ENCODE measurements at places on chromosomes 12 and 14.

GRCh38 chr12:92747151-92747550 is 44.4 kb downstream of the PLEKHG7 start:
- DNase-seq, result no peak

- no peak for DNase-seq
Observed at GRCh38 chr14:93956514-93957332, 19.6 kb downstream of the ASB2 start.

GRCh38 chr14:69650948-69651369 is 39.6 kb downstream of the SUSD6 start:
- DNase-seq, result no peak

DNA sequence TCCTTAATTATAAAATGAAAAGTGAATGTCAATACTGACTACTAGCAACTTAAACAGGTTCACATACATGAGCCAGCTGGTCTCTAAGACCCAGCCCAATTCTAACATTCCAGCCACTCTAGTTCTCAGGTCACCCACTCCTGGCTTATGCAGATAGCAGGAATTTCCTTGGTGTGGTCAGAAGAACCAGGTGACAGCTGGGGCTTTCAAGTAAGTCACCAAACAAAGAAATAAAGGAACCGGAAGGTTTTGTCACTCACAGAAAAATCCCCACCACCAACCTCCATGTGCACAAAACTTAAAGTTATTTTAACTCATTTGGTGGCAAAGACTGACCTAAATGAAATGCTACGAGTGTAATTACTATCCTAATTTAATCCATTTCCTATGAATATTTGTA is 129.6 kb upstream of the CDKN3 start:
- no peak for DNase-seq

DNA sequence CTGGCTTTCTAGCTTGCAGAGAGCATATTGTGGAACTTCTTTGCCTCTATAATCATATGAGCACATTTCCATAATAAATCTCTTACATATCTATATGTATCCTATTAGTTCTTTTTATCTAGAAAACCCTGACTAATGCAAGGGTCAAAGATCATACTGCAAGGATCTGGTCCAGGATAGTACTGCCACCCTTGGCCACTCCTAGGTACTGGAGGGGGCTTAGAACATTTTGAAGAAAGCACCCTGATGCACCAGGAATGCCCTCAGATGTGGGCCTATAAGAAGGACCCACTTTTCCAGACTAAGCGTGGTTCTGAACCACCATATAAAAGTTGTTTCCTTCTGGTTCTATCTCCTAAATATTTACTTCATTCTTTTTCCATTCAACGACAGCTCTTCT is 14.6 kb downstream of the ATXN7L3B start:
- no peak for DNase-seq

DNA sequence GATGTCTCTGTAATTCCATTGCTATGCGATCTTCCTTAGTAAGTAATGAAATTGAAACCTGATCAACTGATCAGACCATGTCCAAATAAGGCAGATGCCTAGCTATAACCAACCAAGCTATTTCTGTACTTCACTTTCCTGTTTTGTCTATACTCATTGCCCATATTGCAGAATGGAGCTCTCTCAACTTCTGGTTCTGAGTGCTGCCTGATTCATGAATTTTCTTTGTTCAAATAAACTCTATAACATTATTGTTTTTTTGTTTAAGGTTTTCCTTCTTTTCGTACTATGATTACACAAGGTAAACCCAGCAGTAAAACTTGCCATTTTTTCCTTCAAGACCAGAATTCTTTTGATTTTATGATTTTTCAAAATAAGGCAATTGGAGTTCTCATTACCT is 16.3 kb downstream of the COX16 start:
- DNase-seq, result no peak

- DNase-seq, result no peak
Observed at GRCh38 chr12:53493610-53494391, 5.5 kb downstream of the MAP3K12 start.

DNA sequence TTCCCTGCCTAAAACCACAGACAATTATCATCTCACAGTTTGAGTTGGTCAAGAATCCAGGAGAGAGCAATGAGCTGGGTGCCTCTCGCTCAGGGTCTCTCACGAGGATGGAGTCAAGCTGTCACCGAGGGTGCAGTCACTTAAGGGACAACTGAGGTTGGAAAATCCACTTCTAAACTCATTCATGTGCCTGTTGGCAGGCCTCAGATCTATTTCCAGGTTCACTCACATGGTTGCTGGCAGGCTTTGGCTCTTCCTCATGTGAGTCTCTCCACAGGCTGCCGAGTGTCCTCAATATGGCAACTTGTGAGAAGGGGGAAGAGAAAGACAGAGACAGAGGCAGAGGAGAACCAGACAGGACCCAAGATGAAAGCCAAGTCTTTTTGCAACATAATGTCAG is 10.5 kb upstream of the OR10P1 start:
- no peak for DNase-seq

GRCh38 chr12:2282318-2282717 is 229.5 kb downstream of the CACNA1C start:
- DNase-seq, result peak; percentile 41

GRCh38 chr12:117552971-117553370 is 191.5 kb upstream of the NOS1 start:
- peak; percentile 1 for DNase-seq

GRCh38 chr12:30824311-30824710 is 69.6 kb upstream of the CAPRIN2 start:
- no peak for DNase-seq

DNA sequence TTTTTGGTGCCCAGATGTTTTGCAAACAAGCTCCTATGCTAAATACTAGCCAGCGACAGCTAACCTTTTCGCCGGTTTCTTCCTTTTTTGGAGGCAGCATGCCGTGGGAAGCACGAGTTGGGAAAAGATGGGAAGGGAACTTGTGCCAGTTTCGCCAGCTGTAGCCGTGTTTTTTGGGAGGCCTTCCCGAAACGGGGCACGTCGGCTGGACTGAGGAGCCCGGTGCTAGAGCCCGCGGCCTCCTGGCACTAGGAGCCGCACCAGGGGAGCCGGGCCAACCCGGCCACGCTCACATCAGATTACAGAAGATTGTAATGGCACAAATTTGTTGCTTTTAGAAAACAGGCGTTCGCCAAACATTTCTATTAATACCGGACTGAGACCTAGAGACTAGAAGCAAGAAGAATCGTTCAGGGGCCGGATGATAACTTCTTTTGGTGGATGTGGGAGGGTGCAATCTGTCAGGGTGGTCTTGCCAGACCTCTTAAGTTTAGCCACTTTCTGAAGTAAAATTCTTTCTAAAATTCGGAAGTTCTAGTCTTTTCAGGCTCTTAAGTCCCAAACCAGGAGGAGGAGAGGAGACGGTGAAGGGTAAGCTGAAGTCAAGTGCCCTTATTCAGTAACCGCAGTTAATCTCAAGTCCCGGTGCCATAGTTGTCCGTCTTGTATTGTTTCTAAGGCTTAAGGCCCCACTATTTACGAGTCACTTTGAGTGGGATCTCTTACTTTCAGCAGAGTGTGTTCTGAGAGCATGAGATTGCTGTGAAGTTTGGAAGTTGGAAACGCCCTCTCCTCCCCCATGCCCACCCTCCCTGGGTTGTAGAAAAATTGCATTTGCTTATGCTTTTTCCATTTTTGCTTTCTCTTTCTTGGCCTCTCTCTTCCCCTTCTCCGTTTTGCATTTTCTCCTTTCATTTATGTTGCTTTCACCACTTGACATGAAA is 1.3 kb downstream of the RASSF3 start:
- DNase-seq, result peak; percentile 28

DNA sequence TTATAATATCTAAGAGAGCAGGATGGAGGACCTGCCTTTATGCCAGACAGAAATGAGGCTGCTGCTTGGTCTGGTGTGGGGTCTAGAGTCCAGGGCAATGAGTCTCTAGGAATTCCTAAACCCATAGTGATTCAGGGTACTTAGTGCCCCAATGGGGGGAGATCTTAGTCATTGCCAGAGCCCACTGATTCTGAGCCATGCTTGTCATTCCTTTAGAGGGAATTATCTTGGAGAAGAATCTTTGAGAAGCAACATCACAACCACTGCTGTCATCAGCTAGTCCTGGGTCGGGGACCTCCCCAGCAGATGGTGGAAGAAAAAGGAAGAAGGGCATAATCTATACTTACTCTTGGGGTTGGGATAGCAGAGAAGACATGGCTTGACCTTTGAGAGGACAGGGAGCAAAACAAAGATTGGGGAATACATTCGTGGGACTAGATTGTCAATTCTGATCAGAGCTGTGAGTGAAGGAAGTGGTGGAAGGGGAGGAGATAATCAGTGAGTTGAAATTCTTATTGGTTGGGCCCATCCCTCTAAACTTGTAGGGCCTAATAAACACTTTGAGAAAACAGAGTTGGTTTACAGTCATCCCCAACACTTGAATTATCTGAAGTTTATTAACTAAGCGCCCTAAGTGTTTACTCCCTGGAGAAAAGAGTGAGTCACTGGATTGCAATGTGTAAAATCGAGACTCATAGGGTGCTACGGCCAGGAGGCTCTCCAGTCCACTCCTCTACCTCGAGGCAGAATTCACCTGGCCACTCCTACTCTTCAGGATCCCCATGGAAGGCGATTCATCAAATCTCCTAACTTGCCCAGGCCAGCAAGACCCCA is 3.0 kb upstream of the KRT3 start:
- DNase-seq, result peak; percentile 15

GRCh38 chr12:11840366-11840765 is 190.9 kb downstream of the ETV6 start:
- DNase-seq, result no peak

DNA sequence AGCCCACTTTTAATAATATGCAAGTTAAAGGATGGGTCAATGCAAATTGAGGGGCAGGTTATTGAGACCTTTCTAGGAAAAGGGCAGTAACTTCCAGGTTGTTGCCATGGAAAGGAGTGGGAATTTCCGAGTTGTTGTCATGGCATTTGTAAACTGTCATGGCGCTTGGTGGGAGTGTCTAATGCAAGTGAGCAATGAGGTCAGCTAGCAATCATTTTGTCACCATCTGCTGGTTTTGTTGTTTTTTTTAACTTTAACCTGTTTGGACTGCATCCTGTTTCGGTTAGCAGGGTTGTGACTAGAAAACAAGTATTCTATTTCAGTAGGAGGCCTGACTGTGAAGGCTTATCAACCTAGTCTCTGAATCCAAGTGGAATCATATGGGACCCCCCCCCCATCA is 85.8 kb upstream of the TSPAN11 start:
- peak; percentile 6 for DNase-seq

DNA sequence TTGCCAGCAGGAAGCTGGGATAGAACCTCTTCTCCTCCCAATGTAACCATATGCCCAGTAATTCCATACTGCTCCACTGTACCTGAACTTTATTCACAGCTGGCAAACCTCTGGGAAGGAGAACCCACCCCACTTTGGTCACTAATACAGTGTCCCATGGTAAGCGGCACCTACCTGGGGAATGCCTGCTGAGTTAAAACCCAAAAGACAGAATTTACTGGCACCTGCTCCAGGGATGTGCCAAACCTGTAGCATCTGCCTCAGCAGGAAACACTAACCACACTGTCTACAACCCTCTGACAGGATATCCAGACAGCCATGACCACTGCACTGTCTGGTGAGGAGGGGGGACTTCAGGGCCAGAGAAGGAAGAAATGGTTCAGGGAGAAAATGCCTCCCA is 26.6 kb downstream of the DDX24 start:
- no peak for DNase-seq

DNA sequence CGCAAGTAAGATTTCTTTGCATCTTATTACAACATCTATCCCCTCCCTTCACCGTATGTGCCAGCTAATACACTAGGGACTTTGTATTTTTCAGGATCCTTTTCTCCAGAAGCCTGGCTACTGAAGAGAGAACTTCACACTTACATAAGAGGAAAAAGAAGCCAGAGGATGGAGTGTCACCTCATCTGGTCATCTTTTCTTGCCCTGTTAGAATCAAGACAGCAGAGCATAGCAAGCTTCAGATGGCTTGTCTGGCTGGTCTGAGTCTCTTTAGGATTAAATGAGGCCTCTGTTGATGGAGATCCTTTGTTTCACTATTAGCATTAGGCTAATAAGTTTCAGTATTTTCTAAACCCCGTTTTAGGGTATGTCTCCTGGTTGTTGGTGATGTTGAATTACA is 14.4 kb upstream of the AACS start:
- DNase-seq, result peak; percentile 34

- DNase-seq, result peak; percentile 51
Observed at GRCh38 chr12:118190266-118190665, 54.3 kb downstream of the PEBP1 start.

DNA sequence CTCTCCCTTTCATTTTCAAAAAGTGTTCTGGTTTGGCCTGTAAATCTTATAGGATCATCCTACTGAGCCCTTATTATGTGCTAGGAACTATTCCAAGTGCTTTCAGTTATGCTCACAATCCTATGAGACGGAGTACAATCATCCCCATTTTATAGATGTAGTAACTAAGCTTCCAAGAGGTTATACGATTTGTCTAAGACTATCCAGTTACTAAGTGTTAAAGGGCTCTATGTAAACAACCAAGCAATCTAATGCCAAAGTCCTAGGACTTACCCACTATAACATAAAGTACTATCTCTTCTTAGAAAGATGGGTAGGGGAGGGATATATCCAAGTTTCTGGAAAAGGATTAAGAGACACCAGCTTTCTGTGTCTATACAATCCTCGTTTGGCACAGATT is 6.7 kb downstream of the CFL2 start:
- DNase-seq, result no peak

DNA sequence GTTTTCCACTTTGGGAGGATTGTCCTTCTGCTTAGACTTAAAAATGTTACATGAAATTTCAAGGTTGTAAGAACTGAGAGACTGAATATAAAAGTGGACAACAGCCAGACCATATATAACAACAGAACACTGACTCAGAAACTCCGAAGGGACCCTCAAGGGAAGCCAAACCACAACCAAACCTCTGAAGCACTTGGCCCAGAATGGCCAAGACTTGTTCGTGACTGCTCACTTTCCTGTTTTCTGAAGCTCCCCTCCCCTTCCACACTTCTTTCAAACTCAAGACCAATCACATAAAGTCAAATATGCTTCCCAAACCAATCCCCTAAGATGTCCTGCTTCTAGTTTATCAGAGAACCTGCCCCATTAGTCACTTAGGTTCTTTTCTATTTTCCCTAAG is 13.7 kb downstream of the OR6J1 start:
- peak; percentile 90 for DNase-seq

- no peak for DNase-seq
Observed at GRCh38 chr12:14810167-14810952, 3.6 kb downstream of the SMCO3 start.

DNA sequence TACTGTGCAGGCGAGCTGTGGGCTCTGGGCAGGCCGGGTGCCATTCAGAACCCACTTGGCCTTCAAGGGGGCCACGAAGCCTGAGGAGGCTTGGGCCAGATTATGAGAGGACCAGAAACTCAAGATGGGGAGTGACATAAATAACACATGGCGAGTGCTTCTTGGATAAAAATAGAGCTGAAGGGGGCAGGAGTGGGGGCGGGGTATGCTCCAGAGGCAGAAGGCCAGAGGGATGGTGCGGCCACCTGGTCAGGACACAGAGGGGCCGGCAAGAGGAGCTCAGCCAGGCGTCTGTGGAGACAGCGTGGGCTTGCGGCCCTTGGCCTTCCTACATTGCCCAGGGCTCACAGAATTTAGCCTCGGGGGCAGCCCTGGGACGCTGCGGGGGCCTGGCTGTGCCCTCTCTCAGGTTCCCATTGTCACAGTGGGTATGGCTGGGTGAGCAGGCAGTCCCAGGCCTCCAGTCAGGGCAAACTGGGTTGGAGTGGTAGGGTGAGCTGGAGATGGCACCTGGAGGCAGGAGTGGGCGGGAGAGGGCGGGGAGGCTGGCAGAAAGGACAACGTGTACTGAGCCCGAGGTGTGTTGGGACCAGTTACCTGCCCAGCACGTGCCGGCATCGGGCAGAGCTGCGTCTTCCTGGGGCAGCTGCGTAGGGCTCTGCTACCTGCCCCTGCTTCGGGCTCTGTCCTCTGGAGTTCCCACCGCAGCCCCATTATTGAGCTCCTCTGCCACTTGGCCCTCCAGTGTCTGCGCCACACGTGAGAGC is 7.4 kb upstream of the SLC25A29 start:
- no peak for DNase-seq
